ENCODE measurements at places on chromosomes 7 and 10. TPM values are rescaled to one million over a fixed set of nuclear protein-coding genes. Genes with fewer than 3 reads are reported as not detected.

OPN1SW gene
- polyA plus RNA-seq: not detected

TMEM225B gene
- 1.1 TPM for polyA plus RNA-seq

SVOPL gene
- polyA plus RNA-seq: 0.08 TPM

HABP2 gene
- 0.10 TPM for polyA plus RNA-seq

PTF1A gene
- not detected for polyA plus RNA-seq
